ENCODE measurements at places on chromosomes 6 and 20.

DNA sequence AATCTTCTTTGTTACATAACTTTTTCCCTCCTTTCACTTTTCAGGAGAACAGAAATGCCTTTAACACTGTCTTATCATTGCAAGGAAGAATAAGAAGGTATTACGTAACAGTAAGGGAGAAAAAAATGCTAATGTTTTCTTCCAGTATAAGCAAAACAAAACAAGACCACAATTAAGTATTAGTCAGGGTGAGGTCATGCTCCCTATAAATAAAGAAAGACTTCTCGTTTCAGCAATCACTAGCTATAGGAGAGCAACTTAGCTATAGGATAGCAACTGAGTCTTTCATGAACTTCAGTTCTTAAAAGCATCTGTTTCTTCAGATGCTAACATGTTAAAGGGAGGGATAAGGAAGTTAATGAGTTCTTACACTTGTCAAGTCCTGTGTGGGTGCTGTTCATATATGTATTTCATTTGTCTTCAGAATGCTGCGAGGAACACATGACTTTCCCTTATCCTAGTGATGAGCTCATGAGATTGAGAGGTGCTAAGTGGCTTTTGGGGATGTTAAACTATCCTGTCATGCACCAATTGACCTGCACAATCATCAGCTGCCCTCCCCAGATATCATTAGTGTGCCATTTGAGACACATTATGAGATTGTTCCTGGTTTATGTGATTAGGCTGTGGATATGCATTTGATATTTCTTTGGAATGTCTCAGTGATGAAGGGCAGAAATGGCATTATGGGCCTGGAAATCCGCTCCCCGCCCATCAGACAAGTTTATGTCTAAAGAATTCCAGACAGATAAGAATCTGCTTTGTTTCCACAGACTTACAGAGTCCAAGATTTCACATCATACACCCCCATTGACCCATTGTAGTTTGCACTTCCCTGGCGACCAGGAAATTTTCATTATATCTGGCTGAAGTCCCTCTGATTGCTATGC is 37.5 kb downstream of the LAMA4 start:
- H3K27me3 ChIP-seq, result peaks cover 9% of the 10 kb centered on the region
- no peak for DNase-seq
- H3K27ac ChIP-seq, result no peak overlapping the region
- H3K4me3 ChIP-seq, result no peak overlapping the region
- H3K4me1 ChIP-seq, result peaks cover 9% of the 10 kb centered on the region

DNA sequence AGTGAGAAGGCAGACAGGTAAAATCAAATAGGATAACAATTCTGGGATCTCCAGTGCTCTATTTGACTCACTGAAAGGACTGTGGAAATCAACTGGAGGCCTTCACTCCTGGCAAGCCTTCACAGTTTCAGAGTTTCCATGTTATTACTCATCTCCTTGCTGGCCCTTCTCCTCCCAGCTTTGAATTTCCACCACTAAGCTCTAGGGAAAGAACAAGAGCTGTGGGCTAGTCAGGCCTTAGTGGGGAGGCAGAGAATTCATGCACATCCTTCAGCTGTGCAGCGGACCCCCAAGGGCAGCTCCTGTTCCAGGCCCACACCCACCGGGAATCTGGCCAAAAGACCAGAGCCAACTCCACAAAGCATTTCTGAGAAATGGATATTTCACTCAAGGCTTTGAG is 26.0 kb downstream of the MYLIP start:
- peaks cover 29% of the 10 kb centered on the region for H3K36me3 ChIP-seq
- no peak for DNase-seq
- H3K4me3 ChIP-seq, result no peak overlapping the region
- peaks cover 35% of the 10 kb centered on the region for H3K4me1 ChIP-seq

DNA sequence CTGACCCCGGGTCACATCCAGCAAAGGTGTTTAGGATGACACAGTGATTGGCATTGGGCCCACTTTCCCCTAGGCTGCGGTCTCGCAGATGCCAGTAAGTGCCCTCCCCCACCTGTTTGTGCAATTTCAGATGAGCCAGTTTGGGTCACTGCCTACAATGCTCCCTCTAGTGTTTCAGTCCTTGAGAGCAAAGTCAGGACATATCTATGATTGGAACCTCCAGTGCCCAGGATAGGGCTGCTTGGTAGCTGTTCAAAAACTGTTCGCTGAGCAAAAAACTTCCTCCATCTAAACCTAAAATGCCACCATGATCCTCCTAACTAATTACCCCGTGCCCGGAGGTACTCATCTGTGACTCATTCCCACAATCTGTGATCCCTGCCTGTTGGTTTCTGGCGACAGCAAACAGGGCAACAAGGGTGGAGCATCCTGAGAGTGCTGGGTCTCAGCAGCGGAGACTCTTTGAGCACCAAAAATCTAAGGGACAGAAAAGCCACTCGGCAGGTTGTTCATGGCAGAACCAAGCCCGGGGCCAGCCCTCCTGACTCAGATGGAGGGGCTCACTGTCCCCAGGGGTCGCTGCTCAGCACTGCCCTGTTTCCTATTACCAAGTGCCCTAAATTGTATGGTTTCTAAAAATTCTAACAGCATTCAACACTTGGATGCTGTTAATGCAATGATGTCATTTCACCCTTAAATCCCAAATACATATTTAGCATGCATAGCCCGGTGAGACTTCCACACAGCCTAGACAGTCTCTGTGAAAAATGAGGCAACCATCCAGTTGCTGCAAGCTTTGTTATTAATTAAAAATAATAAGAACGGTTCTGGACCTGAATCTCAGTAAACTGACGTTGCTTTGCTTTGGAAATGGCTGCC is 5.0 kb downstream of the VSX1 start:
- no peaks in the 10 kb centered on the region for H3K4me1 ChIP-seq
- no peak overlapping the region for H3K27ac ChIP-seq
- H3K36me3 ChIP-seq, result peaks cover 4% of the 10 kb centered on the region
- no peak overlapping the region for H3K4me3 ChIP-seq
- peak; percentile 47 for DNase-seq
- peaks cover 80% of the 10 kb centered on the region for H3K27me3 ChIP-seq

DNA sequence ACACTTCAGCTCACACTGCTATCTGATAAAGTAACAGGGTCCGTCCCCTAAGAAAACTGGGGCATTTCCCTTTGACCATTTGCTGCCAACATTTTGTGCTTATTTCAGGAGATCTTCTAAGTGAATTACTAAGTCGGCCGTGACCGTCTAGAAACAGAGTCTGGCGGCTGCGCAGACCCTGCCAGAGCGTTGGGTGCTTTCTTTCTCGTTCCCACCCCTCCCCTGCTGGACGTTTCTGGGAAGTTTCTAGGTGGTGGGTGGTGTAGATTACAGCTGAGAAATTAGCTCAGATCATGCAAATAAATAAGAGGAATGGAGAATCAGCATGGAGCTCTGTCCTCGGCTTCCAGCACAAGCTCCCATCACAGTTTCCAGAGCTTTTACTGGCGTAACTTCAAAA is 128.1 kb downstream of the MYLK4 start:
- H3K27me3 ChIP-seq, result peaks cover 8% of the 10 kb centered on the region
- H3K4me1 ChIP-seq, result peaks cover 35% of the 10 kb centered on the region
- no peak for DNase-seq
- H3K4me3 ChIP-seq, result no peak overlapping the region
- H3K36me3 ChIP-seq, result no peaks in the 10 kb centered on the region

GRCh38 chr6:10719964-10720264 is 3.0 kb upstream of the TMEM14C start:
- no peaks in the 10 kb centered on the region for H3K36me3 ChIP-seq
- no peak for DNase-seq
- no peak overlapping the region for H3K4me3 ChIP-seq
- no peak overlapping the region for H3K27ac ChIP-seq
- H3K4me1 ChIP-seq, result peaks cover 26% of the 10 kb centered on the region

- peaks cover 19% of the 10 kb centered on the region for H3K36me3 ChIP-seq
- H3K27me3 ChIP-seq, result no peaks in the 10 kb centered on the region
- peak; percentile 11 for DNase-seq
- H3K27ac ChIP-seq, result no peak overlapping the region
Measured at GRCh38 chr20:24962510-24962909, 13.4 kb downstream of the CST7 start.

GRCh38 chr6:53281518-53282215 is 67.1 kb downstream of the ELOVL5 start:
- no peak overlapping the region for H3K4me3 ChIP-seq
- no peak for DNase-seq
- no peaks in the 10 kb centered on the region for H3K27me3 ChIP-seq

DNA sequence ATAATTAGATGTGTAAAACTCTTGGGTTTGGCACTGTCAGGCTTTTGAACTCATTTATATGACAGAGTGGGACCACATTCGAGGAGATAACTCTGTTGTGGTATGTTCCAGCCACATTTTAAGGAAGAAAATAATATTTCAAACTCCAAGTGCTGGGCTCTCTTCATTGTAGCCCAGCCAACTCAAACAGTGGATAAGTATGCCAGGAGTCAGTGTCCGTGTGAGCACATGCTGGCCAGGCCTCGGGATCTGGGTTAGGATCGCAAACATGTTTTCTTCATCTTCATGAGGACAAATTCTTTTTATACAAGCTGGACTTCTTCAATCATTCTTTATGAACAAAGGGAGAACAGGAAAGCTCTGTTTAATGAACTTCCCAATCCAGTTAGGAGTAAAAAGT is 497.5 kb downstream of the MAFB start:
- peaks cover 8% of the 10 kb centered on the region for H3K27me3 ChIP-seq
- H3K4me3 ChIP-seq, result no peak overlapping the region
- no peaks in the 10 kb centered on the region for H3K36me3 ChIP-seq
- H3K4me1 ChIP-seq, result no peaks in the 10 kb centered on the region

- H3K27me3 ChIP-seq, result no peaks in the 10 kb centered on the region
- H3K36me3 ChIP-seq, result peaks cover 4% of the 10 kb centered on the region
- H3K27ac ChIP-seq, result peak overlapping the region; percentile 33
- peak overlapping the region; percentile 95 for H3K4me3 ChIP-seq
Measured at GRCh38 chr6:79628466-79629288, 2.5 kb upstream of the SH3BGRL2 start.

GRCh38 chr6:15995493-15995892 is 133.4 kb upstream of the MYLIP start:
- DNase-seq, result no peak
- peaks cover 23% of the 10 kb centered on the region for H3K4me1 ChIP-seq
- peaks cover 4% of the 10 kb centered on the region for H3K27me3 ChIP-seq
- no peak overlapping the region for H3K4me3 ChIP-seq
- no peaks in the 10 kb centered on the region for H3K36me3 ChIP-seq
- H3K27ac ChIP-seq, result no peak overlapping the region

- no peak overlapping the region for H3K4me3 ChIP-seq
- peaks cover 6% of the 10 kb centered on the region for H3K4me1 ChIP-seq
- H3K27ac ChIP-seq, result no peak overlapping the region
- no peak for DNase-seq
Measured at GRCh38 chr6:81172056-81172740, 580.3 kb downstream of the TENT5A start.

GRCh38 chr6:26426691-26427450 is 13.4 kb upstream of the BTN3A3 start:
- no peak for DNase-seq
- no peak overlapping the region for H3K4me3 ChIP-seq
- H3K27ac ChIP-seq, result no peak overlapping the region
- H3K36me3 ChIP-seq, result peaks cover 47% of the 10 kb centered on the region

DNA sequence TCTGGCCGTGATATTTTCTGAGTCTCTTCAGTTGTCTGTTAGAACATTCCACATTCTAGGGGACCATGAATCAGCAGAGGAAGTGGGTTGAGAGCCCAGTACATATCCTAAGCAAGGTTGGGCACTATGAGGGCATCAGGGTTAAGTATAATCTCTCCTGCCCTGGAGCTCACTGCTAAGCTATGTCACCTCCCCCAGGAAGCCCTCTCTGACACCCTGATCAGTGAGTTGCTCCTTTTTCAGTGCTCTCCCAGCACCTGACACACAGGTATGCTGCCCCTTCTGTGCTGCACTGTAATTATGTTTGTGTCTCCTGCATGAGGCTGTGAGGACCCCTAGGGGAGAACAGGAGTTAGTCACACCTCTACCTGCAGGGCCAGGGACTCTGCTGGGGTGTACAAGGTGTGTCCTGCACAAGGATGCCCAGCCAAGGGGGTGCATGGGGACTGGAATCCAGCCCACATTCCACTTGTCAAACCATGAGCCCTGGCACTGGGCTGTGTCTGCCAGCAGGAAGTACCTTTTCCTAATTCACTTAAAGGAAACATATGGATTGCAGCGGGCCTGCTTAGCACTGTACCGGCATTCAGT is 3.9 kb downstream of the RAB44 start:
- no peaks in the 10 kb centered on the region for H3K4me1 ChIP-seq
- H3K27me3 ChIP-seq, result peaks cover 10% of the 10 kb centered on the region
- H3K27ac ChIP-seq, result no peak overlapping the region
- H3K36me3 ChIP-seq, result no peaks in the 10 kb centered on the region
- no peak for DNase-seq
- no peak overlapping the region for H3K4me3 ChIP-seq

- H3K27me3 ChIP-seq, result no peaks in the 10 kb centered on the region
- peaks cover 4% of the 10 kb centered on the region for H3K4me1 ChIP-seq
- no peaks in the 10 kb centered on the region for H3K36me3 ChIP-seq
- no peak overlapping the region for H3K4me3 ChIP-seq
- H3K27ac ChIP-seq, result no peak overlapping the region
- no peak for DNase-seq
Measured at GRCh38 chr20:12207875-12208274, 290.2 kb downstream of the BTBD3 start.

GRCh38 chr20:62122654-62123449 is 577 bp downstream of the LSM14B start:
- H3K36me3 ChIP-seq, result peaks cover 12% of the 10 kb centered on the region
- H3K4me3 ChIP-seq, result peak overlapping the region; percentile 88
- peaks cover 13% of the 10 kb centered on the region for H3K4me1 ChIP-seq
- H3K27me3 ChIP-seq, result peaks cover 10% of the 10 kb centered on the region

GRCh38 chr6:159094444-159095252 is 49.9 kb upstream of the TAGAP start:
- H3K27ac ChIP-seq, result no peak overlapping the region
- H3K4me3 ChIP-seq, result no peak overlapping the region
- peaks cover 4% of the 10 kb centered on the region for H3K27me3 ChIP-seq
- peaks cover 7% of the 10 kb centered on the region for H3K4me1 ChIP-seq

DNA sequence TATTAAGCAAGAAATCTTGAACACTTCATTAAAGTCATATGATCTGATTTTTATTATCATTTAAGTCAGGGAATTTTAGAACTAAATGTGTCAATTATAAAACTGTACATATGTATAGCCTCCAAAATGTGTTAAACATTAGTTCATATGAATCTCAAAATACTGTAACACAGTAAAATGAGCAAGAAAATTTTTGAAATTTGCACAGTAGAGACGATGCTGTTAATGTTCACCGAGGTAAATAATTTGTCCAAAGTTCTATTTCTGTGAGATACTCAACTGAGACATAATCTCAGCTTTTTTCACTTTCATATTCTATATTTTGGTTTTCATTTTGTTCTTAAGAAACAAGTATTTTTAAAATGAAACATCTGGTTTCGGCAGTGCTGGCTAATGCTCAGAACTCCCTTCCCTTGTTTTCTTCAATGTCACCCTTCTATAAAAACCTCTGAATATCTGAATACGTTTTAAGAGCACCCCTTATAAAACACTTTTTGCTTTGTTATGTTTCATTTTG is 353.1 kb downstream of the LAMA2 start:
- H3K4me1 ChIP-seq, result peaks cover 15% of the 10 kb centered on the region
- no peak overlapping the region for H3K27ac ChIP-seq
- no peak for DNase-seq

GRCh38 chr6:29908710-29909109 is 33.6 kb upstream of the HLA-A start:
- H3K4me3 ChIP-seq, result no peak overlapping the region
- no peaks in the 10 kb centered on the region for H3K36me3 ChIP-seq
- no peaks in the 10 kb centered on the region for H3K4me1 ChIP-seq
- H3K27me3 ChIP-seq, result peaks cover 69% of the 10 kb centered on the region
- DNase-seq, result no peak

All from type B pancreatic cell (in vitro differentiated cells).